ENCODE measurements at places on chromosomes 2 and 18.

DNA sequence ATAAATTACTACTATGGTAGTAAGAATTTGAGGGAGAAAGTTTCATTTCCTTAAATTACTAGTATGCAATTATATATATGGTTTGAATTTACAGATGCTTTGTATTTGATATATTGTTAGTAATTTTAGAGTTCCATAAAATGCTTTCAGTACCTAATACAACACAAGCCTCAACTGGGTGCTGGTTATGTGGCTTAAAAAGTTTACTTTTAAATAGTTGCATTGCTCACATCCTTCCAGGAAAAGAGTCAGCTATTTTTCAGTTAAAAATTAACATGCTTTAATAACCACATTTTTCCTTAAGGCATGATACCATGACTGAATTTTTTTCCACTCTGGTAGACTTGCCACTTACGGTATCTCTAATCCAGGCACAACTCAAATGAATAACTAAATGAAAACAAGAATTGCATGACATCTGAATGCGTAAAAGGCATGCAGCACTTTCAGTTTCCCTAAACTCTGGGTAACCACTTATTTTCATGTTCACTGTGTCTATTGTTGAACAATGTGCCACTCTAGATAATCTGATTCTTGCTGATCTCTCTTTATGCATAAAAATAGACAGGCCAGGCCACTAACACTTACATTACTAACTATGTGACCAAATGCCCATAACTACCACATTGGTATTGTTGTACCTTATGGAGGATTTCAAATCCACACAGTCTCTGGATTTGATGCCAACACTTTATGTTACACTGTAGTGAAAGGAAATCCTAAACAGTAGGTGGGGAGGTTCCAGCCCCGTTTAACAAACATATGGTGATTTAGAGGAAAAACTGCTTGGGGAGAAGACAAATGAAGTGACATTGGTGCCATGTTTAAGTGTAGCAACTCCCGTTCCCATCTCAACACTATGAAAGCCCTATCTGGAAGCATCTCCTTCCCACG, 35.5 kb upstream of the SLC35F5 start:
- no peak for DNase-seq

DNA sequence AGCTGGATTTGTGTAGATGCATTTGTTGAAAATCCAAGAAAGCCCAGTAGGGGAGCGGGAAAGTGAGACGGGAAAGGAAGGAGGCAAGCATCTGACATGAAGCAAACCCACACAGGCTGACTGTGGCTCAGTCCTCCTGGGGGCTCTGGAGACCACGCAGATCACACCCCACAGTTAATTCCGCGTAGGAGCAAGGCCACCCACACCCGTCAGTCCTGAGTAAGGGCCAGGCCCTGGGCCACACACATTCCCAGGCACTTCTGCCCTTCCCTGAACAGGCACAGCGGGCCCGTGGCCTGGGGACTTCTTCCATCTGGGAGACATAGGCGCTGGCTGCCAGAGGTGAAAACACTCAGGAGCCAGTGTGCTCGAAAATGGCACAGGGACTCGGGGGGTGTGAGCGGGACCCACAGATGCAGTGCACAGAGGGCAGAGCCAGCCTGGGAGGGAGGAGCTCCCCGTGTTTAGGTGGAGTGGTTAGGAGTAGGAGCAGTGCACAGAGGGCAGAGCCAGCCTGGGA, 19.4 kb upstream of the PRLH start:
- no peak for DNase-seq

DNA sequence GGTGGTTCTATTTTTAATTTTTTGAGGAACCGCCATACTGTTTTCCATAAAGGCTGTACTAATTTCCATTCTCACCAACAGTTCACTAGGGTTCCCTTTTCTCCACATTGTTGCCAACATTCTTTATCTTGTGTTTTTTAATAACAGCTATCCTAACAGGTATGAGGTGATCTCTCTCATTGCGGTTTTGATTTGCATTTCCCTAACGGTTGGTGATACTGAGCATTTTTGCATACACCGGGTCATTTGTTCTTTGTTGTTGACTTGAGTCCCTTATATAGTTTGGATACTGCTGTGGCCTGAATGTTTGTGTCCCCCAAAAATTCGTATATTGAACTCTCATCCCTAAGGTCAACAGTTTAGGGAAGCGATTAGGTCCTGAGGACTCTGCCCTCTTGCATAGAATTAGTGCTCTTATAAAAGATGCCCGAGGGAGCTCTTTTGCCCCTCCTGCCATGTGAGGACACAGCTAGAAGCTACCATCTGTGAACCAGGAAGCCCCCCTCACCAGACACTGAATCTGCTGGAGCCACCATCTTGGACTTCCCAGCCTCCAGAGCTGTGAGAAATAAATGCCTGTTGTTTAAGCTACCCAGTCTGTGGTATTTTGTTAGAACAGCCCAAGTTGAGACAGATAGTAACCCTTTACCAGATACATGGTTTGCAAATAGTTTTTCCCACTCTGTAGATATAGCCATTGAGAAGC, 4.7 kb downstream of the IMP4 start:
- DNase-seq, result no peak

DNA sequence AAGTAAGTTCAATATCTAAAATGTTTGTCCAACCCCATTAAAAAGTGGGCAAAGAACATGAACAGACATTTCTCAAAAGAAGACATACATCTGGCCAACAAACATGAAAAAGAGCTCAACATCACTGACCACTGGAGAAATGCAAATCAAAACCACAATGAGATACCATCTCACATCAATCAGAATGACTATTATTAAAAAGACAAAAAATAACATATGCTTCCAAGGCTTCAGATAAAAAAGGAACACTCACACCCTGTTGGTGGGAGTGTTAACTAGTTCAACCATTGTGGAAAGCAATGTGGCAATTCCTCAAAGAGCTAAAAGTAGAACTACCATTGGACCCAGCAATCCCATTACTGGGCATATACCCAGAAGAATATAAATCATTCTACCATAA, 931.1 kb downstream of the LRP1B start:
- no peak for DNase-seq

GRCh38 chr2:37080689-37081088, 3.5 kb downstream of the HEATR5B start:
- DNase-seq, result no peak

GRCh38 chr2:71212336-71212735, 14.6 kb downstream of the PAIP2B start:
- no peak for DNase-seq

DNA sequence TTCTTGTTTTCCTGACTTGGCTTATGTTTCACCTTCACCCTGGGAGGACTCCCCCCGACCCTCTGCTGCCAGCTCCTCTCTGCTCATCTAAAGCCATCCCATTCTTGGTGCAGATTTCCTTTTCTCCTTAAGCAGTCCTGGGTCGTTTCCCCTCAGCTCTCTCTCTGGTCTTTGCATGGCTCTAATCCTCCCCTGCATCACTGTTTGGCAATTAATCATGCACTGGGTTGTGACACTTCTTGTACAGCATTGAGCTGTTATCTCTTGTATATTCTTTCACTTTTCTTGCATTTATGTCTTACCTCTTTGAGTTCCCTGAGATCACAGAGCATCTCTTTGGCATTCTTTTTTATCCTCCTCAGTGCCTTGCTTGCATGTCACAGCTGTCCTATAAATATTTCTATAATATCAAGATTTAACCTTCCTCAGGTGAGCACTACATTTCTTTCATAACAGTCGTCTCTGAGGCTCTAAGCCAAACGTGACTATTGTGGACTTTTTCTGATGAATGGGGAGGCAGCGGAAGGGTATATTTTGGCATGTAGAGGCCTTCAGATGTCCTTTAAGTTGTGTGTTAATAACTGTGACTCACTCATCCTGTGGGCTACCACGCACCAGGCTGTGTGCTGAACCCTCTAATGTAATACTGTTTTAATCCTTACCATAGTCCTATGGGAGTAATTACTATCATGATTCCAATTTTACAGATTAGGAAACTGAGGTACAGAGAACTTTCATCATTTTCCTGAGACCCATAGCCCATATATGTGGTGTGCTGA, 507.5 kb downstream of the SLC4A3 start:
- no peak for DNase-seq

DNA sequence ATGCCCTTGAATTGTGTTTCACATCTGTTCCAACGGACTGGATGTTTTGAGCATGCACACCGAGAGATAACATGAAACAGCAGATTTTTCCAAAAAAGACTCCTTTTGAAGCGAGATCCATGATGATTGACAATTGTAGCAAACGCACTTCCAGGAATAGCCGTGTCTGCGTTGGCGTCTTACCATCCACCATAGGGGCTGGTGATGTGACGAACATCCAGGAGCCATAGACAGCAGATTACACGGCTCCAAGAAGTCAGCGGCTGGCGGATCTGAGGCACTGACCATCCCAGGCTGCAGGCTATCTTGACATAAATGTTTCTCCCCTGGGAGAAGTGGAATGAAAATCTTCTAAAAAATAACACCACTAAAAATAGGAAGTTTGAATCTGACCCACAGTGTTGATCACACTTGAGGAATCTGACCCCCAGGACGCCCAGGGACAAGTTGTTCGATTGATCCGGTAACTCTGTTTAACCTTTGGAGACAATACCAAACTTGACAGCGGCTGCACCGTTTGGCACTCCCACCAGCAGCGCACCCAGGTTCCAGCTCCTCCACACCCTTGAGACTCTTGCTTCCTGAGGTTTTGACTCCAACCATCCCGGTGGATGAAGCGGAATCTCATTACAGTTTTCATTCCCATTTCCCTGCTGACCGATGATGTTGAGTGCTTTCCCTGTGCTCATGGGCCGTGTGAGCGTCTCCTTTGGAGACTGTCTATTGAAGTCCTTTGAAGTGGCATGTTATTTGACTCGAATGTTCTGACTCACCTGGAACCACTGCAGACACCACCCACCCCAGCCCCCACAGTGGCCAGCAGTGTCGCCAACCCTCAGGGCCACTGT, 140.0 kb upstream of the GPC1 start:
- DNase-seq, result no peak

- no peak for DNase-seq
These were observed 390.9 kb upstream of the TRIB2 start for GRCh38 chr2:12325806-12326205.

DNA sequence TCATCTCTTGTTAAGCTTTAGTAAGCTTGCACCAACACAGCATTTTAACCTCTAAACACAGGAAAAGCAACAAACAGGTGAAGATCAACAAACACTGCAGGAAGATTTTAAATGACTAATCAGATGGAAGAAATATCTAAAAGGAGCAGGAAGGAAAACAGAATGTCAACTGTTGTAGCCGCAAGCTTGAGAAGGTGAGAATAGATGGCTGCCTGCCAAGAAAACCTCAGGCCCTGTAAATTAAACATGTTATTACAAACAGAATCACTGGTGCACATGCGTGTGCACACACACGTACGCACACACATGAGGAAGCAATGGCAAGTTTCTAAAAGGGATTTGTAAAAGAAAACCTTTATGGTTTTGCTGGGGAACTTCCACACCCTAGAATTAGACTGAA, 257.8 kb upstream of the GALNT5 start:
- no peak for DNase-seq

DNA sequence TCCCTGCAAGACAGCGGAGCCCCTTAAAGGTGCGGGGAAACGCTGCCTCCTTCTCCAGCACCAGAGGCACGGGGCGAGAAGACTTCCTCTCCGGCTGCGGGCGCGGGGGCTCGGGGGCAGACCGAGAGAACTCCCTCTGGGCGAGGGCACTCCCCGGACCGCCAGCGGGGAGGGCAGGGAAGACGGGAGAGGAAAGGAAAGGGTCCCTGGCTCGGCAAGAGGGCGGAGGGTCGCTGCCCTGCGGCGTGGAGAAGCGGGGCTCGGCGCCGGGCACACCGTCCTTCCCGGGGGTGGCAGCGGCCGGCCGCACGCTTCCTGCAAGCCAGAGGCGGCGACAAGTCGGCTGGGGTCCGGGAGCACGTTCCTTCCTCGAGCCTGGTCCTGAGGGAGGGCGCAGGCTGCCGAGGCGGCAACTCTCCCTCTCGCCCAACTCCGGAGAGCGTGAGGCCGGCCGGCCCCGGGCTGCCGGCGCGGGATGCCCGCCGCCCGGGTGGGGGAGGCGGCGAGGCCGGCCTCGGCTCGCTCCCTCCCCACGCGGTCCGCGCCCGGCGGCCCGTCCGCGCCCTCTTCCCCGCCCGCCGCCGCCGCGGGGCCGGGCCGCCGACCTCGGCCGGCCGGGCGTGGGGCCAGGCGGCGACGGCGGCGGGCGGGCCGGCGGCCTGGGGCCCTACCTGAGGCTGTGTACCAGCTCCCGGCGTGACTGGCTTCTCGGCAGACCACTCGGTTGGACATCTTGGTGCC, 1.1 kb downstream of the MEMO1 start:
- no peak for DNase-seq

DNA sequence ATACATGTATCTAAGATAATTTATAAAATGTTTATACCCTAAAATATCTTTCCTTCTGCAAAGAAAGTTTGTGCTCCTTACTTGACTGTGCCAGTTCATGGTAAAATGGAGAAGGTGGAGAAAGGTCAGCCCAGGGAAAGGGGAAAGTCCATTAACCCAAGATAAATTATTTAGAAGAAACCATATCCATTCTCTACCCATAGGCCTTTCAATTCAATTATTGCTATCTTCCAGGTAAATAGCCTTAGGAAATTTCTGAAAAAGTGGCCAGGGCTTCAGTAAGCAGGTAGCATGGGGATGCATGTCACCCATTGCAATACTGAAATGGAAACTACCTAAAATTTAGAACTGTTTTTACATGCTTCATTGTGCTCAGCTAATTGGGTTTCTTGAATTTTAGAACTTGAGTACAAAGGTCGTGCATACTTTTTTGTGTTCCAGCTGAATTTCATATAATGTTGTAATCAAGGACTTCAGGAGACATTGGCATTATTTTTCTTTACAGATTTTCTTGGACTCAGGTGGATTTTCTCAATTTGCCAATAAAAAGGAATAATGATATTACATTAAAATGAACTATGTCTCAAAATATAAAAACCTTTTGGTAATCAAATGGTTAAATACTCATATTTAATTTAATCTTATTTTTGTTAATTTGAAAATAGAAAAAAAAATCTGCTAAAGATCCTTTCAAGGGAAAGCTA, 124.9 kb downstream of the CSRNP3 start:
- DNase-seq, result no peak

- no peak for DNase-seq
These were observed 27.6 kb downstream of the C2orf76 start for GRCh38 chr2:119338826-119339561.

DNA sequence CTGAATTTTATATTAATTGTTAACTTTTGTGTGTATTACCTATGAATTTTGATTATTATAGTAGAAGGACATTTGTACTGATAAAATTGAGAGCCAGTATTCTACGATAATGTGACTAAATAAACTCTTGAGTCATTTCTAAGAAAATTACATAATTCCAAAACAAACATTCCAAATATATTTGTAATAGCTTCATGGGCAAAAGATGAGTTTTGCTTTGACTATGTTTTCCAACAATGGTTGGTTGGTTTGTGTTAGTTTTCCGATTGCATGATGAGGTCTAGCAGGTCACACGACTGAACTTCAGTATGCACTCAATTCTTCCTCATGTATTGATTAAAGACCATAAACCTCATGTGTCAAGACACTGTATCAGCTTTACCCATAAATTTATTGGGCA, 71.7 kb upstream of the WDR75 start:
- no peak for DNase-seq

DNA sequence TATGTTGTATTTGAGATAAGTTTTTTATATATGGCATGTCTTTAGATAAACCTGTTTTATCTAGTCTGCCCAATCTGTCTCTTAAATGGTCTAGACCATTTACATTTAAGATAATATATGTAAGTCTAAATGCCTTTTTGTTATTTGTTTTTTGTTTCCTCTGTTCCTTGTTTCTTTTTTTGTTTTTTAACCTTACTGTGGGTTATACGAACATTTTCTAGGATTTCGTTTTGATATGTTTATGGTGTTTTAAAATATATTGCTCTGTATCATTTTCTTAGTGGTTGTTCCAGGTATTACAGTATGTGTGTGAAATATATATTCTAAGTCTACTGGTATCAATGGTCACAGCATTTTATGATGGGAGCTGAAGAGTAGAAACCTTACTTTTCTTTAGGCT, 13.3 kb downstream of the BCL2L11 start:
- no peak for DNase-seq

Measured in NCI-H1092 treated with DMSO at 0.1 percent for 48 hours (cell line).